Spinal cord (tissue), 10 donors: ENCODE measurements at places on chromosomes 2 and 18. TPM values are rescaled to one million over a fixed set of nuclear protein-coding genes. Genes with fewer than 3 reads are reported as not detected.
A peak's percentile ranks its signal among the peaks of the same experiment; 100 is the strongest.

The HNRNPA3 gene
- 102 TPM for total RNA-seq

DNA sequence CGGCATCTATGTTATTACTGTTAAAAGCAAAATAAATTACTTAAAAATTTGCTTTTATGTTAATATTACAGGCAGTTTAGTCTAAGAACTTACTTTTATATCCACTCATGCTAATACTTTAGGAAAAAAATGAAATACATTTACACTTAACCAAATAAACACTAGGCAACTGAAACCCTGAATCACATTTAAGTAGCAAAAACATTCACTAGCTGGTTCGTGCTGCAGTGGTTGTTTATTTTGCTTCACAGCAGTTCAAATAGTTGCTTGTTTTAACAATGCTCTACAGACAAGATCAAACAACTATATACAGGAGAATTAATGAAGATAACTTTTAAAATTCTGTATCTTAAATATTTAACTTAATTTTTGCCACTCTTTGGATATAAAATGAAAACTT lies 60.8 kb downstream of the ABCG8 start:
- no peak overlapping the region for H3K4me3 ChIP-seq
- no peak for DNase-seq
- peaks cover 7% of the 10 kb centered on the region for H3K4me1 ChIP-seq
- H3K36me3 ChIP-seq = peaks cover 3% of the 10 kb centered on the region
- H3K27ac ChIP-seq = no peak overlapping the region

The CYS1 gene
- total RNA-seq = 2.0 TPM

The HMSD gene
- total RNA-seq = 1.2 TPM

The DPP4 gene
- total RNA-seq = 15.7 TPM

- no peaks in the 10 kb centered on the region for H3K36me3 ChIP-seq
- H3K4me3 ChIP-seq = peak overlapping the region; percentile 50
- H3K27ac ChIP-seq = no peak overlapping the region
- peaks cover 18% of the 10 kb centered on the region for H3K4me1 ChIP-seq
- peaks cover 21% of the 10 kb centered on the region for H3K27me3 ChIP-seq
These were observed 1.2 kb downstream of the CBLN2 start for GRCh38 chr18:72542984-72543356.

DNA sequence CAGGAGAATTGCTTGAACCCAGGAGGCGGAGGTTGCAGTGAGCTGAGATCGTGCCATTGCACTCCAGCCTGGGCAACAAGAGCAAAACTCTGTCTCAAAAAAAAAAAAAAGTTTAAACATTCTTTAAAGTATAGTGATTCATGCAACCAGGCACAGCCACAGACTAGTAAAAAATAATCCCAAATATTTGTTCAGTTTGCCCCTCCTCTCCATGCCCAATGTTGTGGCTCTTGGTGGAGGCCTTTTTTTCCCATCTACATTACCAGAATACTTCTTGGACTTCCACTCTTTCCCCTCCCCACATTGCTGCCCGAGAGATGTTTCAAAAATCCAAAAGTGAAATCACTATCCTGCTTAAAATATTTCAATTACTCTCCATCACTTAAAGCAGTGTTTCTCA lies 5.1 kb upstream of the MALT1 start:
- H3K4me1 ChIP-seq = peaks cover 7% of the 10 kb centered on the region
- H3K4me3 ChIP-seq = no peak overlapping the region
- DNase-seq = no peak
- no peaks in the 10 kb centered on the region for H3K36me3 ChIP-seq
- H3K27me3 ChIP-seq = no peaks in the 10 kb centered on the region
- no peak overlapping the region for H3K27ac ChIP-seq

DNA sequence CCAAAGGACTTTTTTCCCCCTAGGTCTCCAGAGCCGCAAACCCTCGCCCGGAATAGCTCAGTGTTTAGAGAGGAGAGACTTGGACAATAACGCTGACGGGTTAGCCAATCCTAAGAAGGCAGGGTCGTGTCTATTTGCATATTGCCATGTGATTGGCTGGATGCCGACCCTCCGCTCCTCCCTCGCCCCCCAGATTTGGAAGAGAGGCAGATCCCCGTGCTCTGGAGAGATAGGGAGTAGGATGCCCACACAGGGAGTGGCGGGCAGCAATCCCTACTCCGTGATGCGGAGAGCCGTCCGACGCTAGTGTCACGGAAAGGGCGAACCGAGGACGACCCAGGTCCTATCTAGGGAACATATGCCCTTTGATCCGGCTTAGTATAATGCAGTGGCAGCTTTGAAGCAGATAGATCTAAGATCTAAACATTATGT lies 1.4 kb downstream of the WNT6 start:
- H3K27ac ChIP-seq = no peak overlapping the region
- no peak for DNase-seq
- H3K4me1 ChIP-seq = peaks cover 40% of the 10 kb centered on the region
- H3K36me3 ChIP-seq = no peaks in the 10 kb centered on the region
- H3K27me3 ChIP-seq = peaks cover 67% of the 10 kb centered on the region

GRCh38 chr2:169395821-169396374 lies 33.6 kb upstream of the LRP2 start:
- H3K4me1 ChIP-seq = no peaks in the 10 kb centered on the region
- no peaks in the 10 kb centered on the region for H3K27me3 ChIP-seq
- H3K4me3 ChIP-seq = no peak overlapping the region
- no peak overlapping the region for H3K27ac ChIP-seq
- no peaks in the 10 kb centered on the region for H3K36me3 ChIP-seq

The ASPRV1 gene
- total RNA-seq = 3.1 TPM

- no peak overlapping the region for H3K4me3 ChIP-seq
- H3K27me3 ChIP-seq = no peaks in the 10 kb centered on the region
- no peaks in the 10 kb centered on the region for H3K4me1 ChIP-seq
These were observed 31.8 kb downstream of the TGIF1 start for GRCh38 chr18:3481696-3482210.
